Left ventricle myocardium inferior (tissue), 1 donor: ENCODE measurements at places on chromosomes 6 and 20. TPM values are rescaled to one million over a fixed set of nuclear protein-coding genes. Genes with fewer than 3 reads are reported as not detected.

GRCh38 chr20:25253606-25254275, 5.9 kb downstream of the PYGB start:
- no peak for DNase-seq

GRCh38 chr6:11952316-11952715, 59.8 kb upstream of the HIVEP1 start:
- no peak for DNase-seq

GRCh38 chr6:56891754-56892153, 63.2 kb upstream of the BEND6 start:
- no peak for DNase-seq

- DNase-seq, result no peak
These were observed 20.8 kb downstream of the TOP1 start for GRCh38 chr20:41049451-41049850.

GRCh38 chr20:45406260-45407066, 1.6 kb upstream of the DBNDD2 start:
- DNase-seq, result peak; percentile 87

GRCh38 chr6:139282684-139283083, 9.1 kb downstream of the TXLNB start:
- no peak for DNase-seq

DNA sequence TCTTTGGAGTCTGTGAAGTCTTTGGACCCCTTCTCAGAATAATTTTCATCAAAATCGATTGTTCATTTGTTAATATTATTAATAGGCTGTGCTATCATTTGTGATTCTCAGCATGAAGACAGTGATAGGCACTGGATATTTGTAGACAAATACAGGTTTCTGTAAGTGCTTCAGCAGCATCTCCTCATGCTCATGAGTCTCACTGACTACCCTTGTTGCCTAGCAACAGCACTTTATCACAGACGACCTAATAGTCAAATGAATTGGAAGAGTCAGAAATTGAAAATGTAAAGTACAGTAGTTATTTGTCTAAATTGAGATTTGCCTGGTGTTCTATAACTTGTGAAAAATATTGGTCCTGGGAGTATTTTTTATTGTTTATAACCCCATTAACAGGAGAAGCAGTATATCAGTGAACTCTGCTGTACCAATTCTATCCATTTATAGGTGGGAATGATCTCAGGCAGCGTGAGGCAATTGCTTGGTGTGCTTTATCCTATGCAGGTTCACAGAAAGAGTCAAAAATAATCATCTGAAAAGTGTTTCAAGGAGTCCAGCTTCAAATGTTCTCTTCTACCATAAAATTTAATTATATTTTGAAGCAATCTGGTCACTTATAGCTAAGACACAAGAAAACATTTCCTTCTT, 684.6 kb downstream of the RFPL4B start:
- no peak for DNase-seq

- peak; percentile 73 for DNase-seq
These were observed 691.8 kb downstream of the QKI start for GRCh38 chr6:164106345-164106769.

DNA sequence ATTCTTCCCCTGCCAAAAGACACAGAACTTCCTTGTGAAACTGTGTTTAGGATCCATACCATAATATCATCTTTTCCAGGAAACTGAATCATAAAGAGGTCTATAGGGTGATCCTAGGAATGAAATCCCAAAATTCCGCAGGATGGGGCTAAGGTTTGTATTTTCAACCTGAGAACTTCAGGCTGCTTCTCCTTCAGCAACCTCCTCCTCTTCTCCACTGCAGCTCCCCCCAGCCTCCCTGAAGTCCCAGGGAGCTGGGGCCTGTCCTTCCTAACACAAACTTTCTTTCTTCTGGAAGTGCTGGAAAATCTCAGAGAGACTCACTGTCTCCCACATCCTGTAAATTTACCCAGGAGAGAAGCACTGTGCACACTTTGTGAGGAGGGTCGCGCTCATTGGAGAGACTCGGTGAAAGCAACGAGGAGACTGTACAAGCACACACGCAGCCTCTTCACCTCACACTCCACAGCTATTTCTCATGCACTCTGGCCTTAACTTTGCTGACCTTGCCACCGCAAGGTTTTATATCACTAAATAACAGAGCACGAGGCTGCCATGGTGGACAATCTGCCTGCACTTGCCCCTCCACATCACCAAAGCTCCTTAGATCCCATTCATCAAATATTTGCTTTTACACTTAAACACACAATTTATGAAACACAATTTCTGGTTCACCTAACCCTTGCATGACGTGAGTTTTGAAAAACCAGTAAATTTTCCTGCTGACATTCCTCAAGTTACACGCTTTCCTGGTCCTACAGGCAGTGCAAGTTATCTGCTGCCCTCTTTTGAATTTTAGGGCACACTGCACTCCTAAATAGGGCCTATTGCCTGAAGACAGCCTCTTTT, 14.3 kb downstream of the ID4 start:
- DNase-seq, result no peak

DNA sequence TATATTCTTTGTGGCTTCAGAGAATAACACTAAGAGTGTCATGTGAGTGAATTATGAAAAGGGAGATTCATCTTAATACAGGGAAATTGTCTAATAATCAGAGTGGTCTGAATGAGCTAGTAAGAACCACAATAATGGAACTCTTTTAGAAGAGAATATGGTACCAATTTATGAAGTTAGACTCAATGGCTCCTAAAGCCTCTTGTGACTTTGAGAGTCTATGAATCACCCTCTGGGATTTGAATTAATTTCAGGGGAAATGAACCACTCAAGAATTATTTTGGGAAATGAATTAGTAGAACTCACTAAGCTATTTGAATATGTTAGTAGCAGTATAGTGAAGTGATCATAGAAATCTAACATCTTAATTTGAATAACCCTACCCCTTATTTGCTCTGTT, 14.3 kb downstream of the PCMT1 start:
- DNase-seq, result no peak

GRCh38 chr6:126513198-126513597, 173.3 kb downstream of the CENPW start:
- no peak for DNase-seq

GRCh38 chr6:106693418-106693817, 64.0 kb downstream of the QRSL1 start:
- no peak for DNase-seq

GRCh38 chr20:48034751-48035150, 249.5 kb upstream of the SULF2 start:
- no peak for DNase-seq

GRCh38 chr6:157579467-157580031, 198.6 kb downstream of the ZDHHC14 start:
- no peak for DNase-seq

DNA sequence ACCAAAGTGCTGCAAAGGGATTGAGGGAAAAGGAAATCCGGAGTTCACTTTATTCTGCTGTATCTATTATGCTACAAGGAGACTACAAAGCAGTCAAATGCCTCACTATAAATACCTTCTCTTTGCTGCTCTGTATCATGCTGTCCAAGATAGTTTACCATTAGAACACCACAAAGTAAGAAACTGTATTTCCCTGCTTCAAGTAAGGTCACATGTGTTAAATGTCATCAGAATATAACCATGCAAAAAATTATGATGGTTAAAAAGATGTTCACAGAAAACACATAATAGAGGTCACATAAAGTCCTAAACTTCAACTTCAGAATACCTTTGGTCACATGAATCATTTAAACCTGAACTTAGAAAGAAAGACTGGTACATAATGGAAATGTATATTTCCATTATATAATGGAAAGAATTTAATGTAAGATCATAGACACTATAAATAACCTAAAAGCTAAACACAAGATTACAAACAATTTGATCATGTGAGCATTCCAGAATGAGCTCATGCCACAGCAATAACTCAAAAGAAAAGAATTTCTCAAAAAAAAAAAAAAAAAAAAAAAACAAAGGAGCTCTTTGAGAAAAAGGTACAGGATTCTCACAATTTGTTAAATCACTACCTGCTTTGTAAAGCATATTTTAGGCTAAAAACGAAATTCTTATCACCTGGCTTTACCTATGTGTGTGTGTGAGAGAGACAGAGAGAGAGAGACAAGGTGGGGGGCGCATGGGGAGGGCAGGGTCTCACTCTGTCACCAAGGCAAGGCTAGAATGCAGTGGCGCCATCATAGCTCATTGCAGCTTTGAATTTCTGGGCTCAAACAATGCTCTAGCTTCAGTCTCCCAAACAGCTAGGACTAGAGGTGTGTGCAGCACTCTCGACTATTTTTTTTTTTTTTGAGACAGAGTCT, 58.7 kb downstream of the KIF13A start:
- no peak for DNase-seq

- DNase-seq, result no peak
These were observed 258.8 kb downstream of the GMPR start for GRCh38 chr6:16496991-16497801.

GRCh38 chr6:169858293-169858934, 107.0 kb downstream of the ERMARD start:
- DNase-seq, result no peak

DNA sequence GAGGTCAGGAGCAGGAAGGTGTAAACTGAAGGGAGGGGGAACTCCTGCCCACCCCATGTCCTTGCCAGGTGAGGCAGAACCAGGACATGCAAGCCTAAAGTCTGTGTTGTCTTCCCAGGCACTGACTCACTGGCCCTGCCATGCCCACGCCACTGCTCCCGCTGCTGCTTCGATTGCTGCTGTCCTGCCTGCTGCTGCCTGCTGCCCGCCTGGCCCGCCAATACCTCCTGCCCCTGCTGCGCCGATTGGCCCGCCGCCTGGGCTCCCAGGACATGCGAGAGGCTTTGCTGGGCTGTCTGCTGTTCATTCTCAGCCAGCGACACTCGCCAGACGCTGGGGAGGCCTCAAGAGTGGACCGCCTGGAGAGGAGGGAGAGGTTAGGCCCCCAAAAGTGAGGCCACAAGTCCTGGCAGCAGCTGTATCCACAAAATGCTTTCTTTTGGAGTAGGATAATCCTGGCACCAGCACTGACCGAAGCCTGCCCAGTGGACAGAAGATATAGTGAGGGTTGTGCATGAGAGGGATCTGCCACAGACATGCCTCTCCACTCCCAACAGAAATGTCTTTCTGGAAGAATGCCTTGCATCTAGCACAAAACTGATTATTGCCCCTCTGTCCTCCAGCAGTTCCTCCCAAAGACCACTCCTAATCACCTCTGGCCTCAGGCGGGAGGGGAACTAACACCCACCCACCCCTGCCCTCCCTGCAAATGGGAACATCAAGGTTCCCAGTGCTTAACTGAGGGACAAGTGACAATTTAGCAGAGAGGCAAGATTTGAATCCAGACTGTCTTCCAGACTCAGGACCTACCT, 812 bp downstream of the MYMX start:
- DNase-seq, result peak; percentile 79

DNA sequence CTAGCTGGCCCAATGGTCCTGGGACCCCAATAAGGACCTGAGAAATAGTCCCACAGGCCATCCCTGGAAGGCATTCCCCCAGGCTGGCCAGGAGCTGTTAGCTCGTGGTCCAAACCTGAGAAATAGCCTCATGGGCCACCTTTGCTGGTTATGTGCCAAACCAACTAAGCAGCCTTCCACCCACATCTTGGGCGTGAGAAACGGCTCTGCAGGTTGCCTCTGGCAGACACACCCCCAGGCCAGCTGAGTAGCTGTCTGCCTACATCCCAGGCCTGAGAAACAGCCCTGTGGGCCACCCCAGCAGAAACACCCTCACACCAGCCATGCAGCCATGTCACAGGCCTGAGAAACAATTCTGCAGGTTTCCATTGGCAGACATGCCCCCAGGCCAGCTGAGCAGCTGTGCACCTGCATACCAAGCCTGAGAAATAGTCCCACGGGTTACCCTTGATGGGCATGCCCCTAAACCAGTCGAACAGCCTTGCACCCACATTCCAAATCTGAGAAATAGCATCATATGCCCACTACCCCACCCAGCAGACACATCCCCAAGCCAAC, 567.8 kb upstream of the ID4 start:
- DNase-seq, result no peak

DNA sequence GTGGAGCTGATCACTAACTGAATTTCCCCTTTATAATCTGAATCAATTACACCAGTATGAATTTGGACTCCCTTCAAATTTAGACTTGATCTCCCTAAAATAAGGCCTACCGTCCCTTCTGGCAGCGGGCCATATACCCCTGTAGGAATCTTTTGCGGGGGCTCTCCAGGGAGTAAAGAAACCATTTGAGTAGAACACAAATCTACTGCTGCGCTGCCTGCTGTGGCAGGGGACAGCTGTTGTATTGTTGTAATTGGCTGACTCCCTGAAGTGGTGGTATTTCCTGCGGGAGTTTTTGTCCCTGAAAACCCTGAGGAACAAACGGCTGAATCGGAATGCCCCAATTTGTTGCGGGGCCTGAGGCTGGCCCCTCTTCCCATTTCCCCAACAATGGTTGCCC, 16.0 kb upstream of the PTCRA start:
- peak; percentile 33 for DNase-seq

DNA sequence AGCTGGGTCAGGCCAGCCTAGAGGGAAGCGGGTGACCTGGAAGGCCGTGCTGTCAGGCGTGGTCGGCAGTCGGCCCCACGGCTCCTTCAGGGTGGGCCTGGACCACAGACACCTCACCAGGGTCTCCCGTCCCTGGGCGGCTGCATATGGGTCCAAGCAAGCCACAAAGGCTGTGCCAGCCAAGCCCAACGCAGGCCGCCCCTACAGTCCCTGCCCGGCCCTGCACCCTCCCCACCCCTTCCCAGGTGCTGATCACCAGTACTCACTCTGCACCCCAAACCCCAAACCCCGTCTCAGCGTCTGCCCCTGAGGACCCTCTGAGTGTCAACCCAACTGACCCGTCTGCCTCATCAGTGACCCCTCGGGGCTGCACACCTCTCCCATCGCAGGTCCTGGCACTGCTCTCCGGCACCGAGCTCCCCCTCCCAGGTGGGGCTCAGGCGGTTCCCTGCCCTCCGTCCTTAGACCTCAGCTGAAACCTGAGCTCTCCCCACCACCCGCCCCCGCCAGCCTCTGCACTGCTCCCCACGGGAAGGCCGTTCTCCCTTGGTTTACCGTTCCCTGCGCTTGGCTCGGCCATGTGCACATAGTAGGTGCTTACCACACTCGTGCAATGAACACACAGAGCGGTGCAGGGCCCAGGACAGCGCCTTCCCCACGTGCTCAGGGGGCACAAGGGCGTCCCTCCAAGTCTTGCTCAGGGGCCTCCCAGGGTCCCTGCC, 1.5 kb upstream of the PPDPF start:
- no peak for DNase-seq

GRCh38 chr6:113530769-113531168, 326.4 kb upstream of the MARCKS start:
- DNase-seq, result no peak

Gene SLC22A1
- 0.27 TPM for total RNA-seq

Gene MUCL3
- total RNA-seq, result not detected

Gene TREM2
- 0.66 TPM for total RNA-seq

Gene GNRH2
- total RNA-seq, result not detected

Gene BACH2
- total RNA-seq, result 1.5 TPM

Gene FAM83D
- total RNA-seq, result 0.77 TPM

Gene C6orf136
- total RNA-seq, result 57.3 TPM

Gene MC3R
- total RNA-seq, result not detected

Gene OGFRL1
- 7.1 TPM for total RNA-seq

Gene BFSP1
- 0.66 TPM for total RNA-seq

Gene MRAP2
- 0.16 TPM for total RNA-seq

Gene DEFB126
- not detected for total RNA-seq

Gene EPHA7
- total RNA-seq, result 12.5 TPM
